Hematopoietic multipotent progenitor cell treated with erythropoietin and hydrocortisone succinate and interleukin-3 and kit ligand, for 8 days (in vitro differentiated cells): ENCODE measurements at places on chromosomes 5 and 9.

GRCh38 chr9:91732187-91733005 lies 217.6 kb downstream of the ROR2 start:
- DNase-seq, result no peak

- no peak for DNase-seq
Measured at GRCh38 chr5:170882345-170882744, 20.5 kb downstream of the RANBP17 start.

DNA sequence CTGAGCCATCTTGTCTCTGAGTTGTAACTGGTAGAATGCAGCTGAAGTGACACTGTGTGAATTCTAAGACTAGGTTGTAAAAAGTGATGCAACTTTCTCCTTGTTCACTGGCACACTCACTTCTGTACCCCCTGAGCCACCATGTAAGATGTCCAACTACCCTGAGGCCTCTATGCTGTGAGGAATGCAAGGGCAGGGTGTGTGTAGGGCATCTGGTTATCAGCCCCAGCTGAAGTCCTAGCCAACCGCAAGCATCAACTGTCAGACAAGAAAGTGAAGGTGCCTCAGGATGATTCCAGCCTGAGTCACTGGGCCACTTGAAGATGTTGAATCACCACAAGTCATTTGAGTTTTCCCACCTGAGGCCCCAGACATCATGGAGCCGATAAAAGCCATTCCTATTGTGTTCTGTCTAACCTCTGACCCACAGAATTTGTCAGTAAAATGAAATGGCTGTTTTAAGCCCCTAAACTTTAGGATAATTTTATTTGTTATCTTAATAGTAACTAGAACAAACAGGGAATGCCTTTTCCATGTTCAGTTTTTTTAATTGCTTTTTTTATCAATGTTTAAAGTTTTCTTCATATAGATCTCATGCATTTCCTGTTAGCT lies 18.7 kb upstream of the RHOBTB3 start:
- peak; percentile 99 for DNase-seq

DNA sequence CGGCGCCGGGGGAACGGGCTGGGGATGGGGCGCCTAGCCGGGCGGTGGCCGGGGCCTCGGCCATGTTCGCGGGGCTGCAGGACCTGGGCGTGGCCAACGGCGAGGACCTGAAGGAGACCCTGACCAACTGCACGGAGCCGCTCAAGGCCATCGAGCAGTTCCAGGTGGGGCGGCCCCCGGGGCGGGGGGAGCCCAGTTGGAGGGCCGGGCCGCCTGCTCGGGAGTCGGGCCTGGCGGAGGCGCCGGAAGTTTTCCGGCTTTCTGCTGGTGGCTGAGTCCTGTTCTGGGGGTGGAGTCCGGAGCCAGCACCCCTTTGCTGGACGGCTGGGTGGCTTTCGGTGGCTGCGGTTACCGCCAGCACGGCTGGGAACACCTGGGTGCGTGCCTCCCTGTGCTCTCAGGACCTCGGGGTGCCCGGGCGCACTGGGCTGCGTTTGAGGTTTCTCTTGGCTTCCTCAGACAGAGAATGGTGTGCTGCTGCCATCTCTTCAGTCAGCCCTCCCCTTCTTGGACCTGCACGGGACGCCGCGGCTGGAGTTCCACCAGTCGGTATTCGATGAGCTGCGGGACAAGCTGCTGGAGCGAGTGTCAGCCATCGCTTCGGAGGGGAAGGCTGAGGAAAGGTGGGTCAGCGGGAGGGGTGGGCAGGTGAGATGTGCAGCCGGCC lies 454 bp downstream of the NELFB start:
- peak; percentile 36 for DNase-seq

GRCh38 chr9:108786901-108787689 lies 68.7 kb downstream of the ACTL7B start:
- DNase-seq, result no peak

DNA sequence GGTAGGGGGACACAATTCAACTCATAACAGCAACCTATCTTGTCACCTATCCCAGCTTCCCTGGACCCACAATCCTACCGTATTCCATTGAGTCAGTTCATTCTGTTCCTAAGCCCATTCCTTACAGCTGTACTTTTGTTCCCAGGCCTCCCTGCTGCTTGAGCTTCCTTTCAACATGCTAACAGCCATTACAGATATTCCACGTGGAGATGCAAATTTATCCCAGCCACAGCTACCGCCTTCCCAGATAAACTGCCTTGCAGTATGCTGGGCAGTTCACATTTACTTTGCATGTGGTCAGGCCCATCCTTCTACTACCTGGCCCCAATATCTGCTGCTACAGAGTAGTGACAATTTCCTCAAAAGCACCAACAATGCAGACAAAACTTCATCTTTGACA lies 23.0 kb downstream of the RIGI start:
- DNase-seq, result no peak

- DNase-seq, result no peak
Measured at GRCh38 chr5:32029261-32029660, 144.9 kb downstream of the GOLPH3 start.

DNA sequence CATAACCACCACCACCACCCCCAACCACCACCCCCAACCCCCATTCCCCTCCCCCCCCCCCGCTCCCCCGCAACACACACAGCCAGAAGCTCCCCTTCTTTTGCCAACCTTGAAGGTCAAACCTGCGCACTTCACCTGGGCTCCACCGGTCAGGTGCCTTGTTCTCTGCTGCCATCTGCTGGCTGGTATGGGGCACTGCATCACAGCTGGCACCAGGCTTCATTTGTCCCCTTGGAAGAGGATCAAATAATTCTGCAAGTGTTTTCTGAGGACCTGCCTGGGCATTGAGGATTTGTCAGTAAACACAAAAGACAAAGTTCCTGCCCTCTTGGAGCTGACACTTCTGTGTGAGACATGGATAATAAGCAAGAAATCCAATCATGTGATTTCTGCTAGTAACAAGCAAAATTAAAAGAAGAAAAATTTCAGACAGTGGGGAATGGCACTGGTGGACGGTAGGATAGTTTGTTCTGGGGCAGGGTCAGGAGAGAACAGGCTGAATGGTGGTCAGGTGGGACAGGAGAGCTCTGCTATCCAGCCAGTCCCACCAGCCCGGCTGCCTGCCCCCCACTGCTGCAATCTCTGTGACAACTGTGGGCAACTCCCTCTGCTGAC lies 55.6 kb upstream of the LMX1B start:
- DNase-seq, result peak; percentile 50

DNA sequence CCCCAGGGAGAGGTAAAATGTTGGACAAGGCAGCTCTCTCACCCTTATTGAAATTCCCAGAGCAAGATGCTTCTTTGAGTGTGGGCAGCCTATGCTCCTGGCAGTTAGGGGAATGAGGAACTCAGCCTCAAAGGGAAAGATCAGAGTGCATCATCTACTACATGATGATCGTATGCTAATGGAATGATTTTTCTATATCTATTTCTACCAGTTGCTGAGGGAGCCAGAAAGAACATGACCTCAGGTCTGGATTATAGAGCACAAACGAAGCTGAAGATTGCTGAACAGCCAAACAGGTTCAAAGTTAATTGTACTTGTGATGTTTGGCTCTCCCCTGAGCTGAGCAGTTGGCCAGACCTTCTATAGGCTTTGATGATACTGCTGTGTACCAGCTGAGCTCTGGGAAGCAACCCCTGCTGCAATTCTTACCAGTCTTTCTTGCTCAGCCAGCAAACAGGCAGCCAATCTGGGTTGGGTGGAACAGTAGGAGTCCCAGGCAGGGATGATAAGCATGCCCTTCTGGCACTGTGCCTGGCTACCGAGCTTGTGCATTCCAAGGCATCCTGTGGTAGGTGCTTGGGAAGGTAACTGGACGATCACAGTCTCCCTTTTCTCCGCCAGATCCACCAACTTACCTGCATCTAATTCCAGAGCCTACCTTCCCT lies 10.3 kb upstream of the FBXL7 start:
- DNase-seq, result no peak

- no peak for DNase-seq
Measured at GRCh38 chr5:161403996-161404395, 142.5 kb downstream of the GABRB2 start.

GRCh38 chr5:165209101-165209727 lies 1703.8 kb downstream of the MAT2B start:
- DNase-seq, result peak; percentile 42

GRCh38 chr5:80895523-80895922 lies 64.6 kb upstream of the RASGRF2 start:
- no peak for DNase-seq

- no peak for DNase-seq
Measured at GRCh38 chr9:81071108-81071507, 618.2 kb downstream of the TLE1 start.

DNA sequence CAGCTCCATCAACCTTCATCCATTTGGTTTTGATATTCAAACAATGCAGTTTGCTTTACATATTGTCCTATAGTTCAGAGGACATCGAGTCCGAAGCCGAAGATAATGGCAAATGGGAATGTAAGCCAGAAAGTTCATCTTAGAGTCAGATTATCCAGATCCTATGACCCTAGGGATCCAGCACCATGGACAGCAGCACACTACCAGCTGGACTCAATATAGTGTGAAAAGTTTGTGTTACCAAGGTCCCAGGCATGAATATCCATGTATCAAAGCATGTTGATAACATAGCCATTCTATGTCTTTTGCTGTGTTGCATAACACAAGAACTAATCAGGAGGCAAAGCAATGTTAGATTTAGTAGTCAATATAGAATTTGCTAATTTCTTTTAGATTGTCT lies 46.3 kb downstream of the FSTL4 start:
- peak; percentile 25 for DNase-seq
